ENCODE measurements at places on chromosomes 12 and 14. TPM values are rescaled to one million over a fixed set of nuclear protein-coding genes. Genes with fewer than 3 reads are reported as not detected.

GRCh38 chr14:68919129-68919927 lies 59.8 kb downstream of the ACTN1 start:
- peak overlapping the region; percentile 32 for H3K27ac ChIP-seq
- peaks cover 3% of the 10 kb centered on the region for H3K4me1 ChIP-seq
- peak; percentile 66 for DNase-seq
- H3K4me3 ChIP-seq, result no peak overlapping the region
- peaks cover 96% of the 10 kb centered on the region for H3K36me3 ChIP-seq

DNA sequence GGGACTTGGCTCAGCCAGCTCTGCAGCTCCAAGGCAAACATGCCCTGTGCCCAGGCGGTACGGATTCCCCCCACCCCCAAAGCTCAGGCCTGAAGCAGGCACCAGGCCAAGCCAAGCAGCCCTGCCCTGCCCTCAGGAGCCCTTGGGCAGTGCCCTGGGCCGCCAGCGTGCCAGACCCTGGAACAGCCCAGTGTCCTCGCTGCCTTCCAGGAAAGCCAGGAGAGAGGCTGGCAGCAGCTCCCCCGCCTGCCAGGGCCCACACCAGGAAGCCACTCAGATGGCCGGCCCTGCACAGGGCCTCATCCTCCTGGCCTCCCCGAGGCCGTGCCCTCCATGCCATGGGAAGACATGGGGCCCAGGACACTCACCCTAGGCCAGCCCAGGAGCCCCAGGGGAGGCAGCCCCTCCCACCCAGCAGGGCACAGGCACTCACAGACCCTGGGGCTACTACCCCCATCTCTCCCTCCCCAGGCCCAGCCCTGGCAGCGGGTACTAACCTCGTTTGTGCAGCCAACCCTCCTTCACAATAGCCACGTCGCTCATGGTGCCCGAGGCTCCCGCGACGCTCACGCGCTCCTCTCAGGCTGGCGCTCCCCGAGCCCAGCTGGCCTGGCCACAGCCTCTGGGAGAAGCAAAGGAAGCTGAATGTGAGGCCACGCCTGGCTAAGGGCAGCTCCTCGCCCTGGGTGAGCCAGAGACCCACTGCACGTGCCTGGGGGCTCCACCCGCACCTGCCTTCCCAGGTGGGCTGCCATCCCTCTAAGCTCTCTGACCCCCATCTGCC lies 3.3 kb downstream of the AKT1 start:
- no peak overlapping the region for H3K4me3 ChIP-seq
- H3K36me3 ChIP-seq, result peaks cover 12% of the 10 kb centered on the region
- DNase-seq, result no peak
- H3K27me3 ChIP-seq, result no peaks in the 10 kb centered on the region

DNA sequence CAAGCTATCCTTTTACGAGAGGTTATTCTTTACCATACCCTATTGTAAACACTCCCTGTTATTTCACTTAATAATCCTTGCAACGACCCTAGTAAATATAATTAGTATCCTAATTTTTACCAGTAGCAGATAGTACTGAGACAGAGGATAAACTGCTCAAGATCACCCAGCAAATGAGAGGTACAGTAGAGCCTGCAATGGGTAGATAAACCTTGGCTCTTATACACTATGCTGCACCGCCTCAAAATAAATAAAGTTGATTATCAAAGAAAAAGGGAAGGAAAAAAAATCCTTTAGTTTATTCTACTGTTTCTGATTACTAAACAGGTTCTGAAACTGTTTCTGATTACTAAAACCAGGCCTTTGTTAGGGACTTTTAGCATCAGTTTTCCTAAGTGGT lies 22.5 kb downstream of the YBX3 start:
- H3K27me3 ChIP-seq, result no peaks in the 10 kb centered on the region
- no peak for DNase-seq
- no peak overlapping the region for H3K27ac ChIP-seq
- no peaks in the 10 kb centered on the region for H3K4me1 ChIP-seq
- peaks cover 70% of the 10 kb centered on the region for H3K36me3 ChIP-seq

- H3K27me3 ChIP-seq, result no peaks in the 10 kb centered on the region
- H3K27ac ChIP-seq, result no peak overlapping the region
- peaks cover 12% of the 10 kb centered on the region for H3K4me1 ChIP-seq
Observed at GRCh38 chr12:77992760-77993159, 162.1 kb downstream of the NAV3 start.

GRCh38 chr14:104386151-104386841 lies 193.3 kb upstream of the C14orf180 start:
- no peaks in the 10 kb centered on the region for H3K27me3 ChIP-seq
- H3K4me1 ChIP-seq, result no peaks in the 10 kb centered on the region
- peak; percentile 54 for DNase-seq
- H3K4me3 ChIP-seq, result no peak overlapping the region
- no peaks in the 10 kb centered on the region for H3K36me3 ChIP-seq

DNA sequence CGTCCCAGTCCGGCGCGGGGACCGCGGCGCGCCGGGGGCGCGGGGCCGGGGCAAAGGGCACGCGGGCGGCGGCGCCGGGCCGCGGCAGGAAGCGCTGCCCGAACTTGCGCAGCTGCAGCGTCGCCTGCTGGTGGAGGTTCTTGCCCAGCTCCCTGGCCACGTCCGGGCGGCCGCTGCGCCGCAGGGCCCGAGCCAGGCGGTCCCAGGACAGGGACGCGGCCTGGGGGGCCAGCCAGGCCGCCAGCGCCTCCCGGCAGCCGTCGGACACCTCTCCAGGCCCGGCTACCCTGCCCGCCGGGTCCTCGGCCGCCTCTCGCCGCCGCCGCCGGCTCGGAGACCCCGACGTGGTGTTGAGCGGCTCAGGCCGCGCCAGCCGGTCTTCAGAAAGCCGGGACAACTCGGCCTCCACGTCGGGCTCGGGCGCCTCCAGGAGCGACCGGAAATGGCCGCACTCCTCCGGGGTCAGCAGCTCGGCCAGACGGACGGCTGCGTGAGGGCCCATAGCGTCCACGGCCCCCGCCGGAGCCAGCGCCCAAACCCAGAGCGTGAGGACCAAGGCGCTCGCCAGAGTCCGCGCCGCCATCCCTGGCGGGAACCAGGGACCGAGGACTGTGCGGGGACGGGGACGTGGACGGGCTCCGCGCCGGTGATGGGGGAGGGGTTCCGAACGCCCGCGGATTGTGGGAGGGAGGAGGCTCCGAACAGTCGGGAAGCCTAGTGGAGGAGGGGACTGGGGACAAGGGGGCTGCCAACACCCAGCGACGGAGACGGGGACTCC lies 34.0 kb downstream of the FIGNL2 start:
- no peaks in the 10 kb centered on the region for H3K36me3 ChIP-seq
- H3K4me1 ChIP-seq, result peaks cover 33% of the 10 kb centered on the region
- H3K4me3 ChIP-seq, result peak overlapping the region; percentile 74
- H3K27me3 ChIP-seq, result no peaks in the 10 kb centered on the region
- H3K27ac ChIP-seq, result peak overlapping the region; percentile 58

DNA sequence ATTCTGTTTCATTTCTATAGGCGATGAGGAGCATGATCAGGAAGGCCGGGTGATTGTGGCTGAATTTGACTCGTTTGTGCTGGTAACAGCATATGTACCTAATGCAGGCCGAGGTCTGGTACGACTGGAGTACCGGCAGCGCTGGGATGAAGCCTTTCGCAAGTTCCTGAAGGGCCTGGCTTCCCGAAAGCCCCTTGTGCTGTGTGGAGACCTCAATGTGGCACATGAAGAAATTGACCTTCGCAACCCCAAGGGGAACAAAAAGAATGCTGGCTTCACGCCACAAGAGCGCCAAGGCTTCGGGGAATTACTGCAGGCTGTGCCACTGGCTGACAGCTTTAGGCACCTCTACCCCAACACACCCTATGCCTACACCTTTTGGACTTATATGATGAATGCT lies 1.9 kb downstream of the APEX1 start:
- DNase-seq, result no peak
- peaks cover 32% of the 10 kb centered on the region for H3K4me1 ChIP-seq
- H3K36me3 ChIP-seq, result peaks cover 40% of the 10 kb centered on the region
- no peak overlapping the region for H3K4me3 ChIP-seq

GRCh38 chr14:73492043-73492552 lies 1.4 kb downstream of the RIOX1 start:
- peak; percentile 77 for DNase-seq
- peaks cover 8% of the 10 kb centered on the region for H3K36me3 ChIP-seq
- no peaks in the 10 kb centered on the region for H3K27me3 ChIP-seq
- no peak overlapping the region for H3K27ac ChIP-seq
- peak overlapping the region; percentile 87 for H3K4me3 ChIP-seq
- peaks cover 9% of the 10 kb centered on the region for H3K4me1 ChIP-seq

- no peaks in the 10 kb centered on the region for H3K36me3 ChIP-seq
- H3K27ac ChIP-seq, result no peak overlapping the region
- no peak for DNase-seq
- no peaks in the 10 kb centered on the region for H3K27me3 ChIP-seq
Observed at GRCh38 chr12:27290501-27291168, 42.0 kb upstream of the BMAL2 start.

DNA sequence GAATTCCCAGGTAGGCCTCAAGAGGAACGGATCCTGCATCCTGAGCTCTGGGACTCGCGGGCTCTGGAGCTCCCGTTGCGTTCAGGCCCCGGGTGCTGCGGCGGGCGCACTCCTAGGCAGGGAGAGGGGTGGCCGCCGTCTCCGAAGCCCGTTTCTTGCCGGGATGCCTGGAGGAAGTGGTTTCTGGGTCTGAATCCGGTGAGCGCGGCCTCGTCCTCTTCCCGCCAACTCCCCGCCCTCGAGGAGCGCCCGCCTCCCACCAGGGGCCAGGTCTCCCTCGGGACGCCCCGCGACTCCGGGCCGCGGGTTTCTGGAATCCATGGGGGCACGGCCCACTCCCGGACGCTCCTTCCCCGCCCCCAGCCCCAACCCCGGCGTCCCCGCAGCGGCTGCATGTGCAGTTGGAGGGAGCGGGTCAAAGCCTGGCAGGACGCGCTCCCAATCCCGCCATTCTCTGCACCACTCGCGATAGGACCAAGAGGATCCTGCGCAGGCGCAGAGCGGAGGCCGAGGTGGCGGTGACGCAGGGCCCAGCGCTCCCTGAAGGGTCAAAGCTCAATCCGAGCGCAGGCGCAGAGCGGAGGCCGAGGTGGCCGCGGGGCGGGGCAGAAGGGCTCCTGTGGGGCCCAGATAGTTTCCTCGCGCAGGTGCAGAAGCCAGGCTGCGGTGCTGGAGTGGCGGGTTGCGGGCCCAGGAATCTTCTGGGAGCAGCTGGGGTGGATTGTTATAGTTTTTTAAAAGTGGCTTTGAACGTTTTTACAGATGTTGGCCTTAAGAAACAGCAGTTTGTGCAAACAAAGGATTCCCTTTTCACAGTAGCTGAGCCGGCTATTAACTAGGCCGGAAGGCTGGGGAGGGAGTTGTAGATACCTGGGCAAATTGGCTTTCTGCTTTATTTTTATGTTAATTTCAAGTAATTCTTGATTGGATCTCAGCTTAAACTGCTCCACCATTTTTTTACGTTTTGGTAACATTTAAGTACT lies 796.4 kb downstream of the AACS start:
- no peak overlapping the region for H3K4me3 ChIP-seq
- no peaks in the 10 kb centered on the region for H3K4me1 ChIP-seq
- no peak overlapping the region for H3K27ac ChIP-seq
- no peaks in the 10 kb centered on the region for H3K27me3 ChIP-seq

GRCh38 chr12:48681399-48681709 lies 684 bp downstream of the KANSL2 start:
- DNase-seq, result peak; percentile 80
- peaks cover 37% of the 10 kb centered on the region for H3K4me1 ChIP-seq
- H3K27me3 ChIP-seq, result no peaks in the 10 kb centered on the region

DNA sequence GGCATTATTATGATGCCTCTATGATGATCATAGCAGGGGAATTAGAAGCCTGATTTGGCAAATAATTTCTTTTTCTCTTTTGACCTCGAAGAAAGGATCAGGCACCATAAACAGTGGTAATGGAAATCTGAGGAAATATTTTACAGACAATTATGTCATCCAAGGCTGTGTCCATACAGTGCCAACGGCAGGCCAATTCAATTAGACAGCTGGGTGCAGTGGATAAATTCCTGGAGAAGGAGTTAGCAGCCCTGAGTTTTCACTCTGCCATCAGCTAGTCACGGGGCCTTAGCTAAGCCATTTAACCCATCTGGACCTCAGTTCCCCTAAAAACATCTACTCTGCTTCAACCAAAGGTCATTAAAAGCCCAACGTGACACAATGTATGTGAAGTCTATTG lies 4.1 kb downstream of the TPH2 start:
- peaks cover 6% of the 10 kb centered on the region for H3K27me3 ChIP-seq
- peaks cover 3% of the 10 kb centered on the region for H3K4me1 ChIP-seq
- no peak for DNase-seq
- no peaks in the 10 kb centered on the region for H3K36me3 ChIP-seq

GRCh38 chr12:126830778-126831680 lies 1435.9 kb upstream of the TMEM132C start:
- no peak for DNase-seq
- no peaks in the 10 kb centered on the region for H3K36me3 ChIP-seq
- no peak overlapping the region for H3K27ac ChIP-seq
- H3K27me3 ChIP-seq, result no peaks in the 10 kb centered on the region
- H3K4me1 ChIP-seq, result no peaks in the 10 kb centered on the region
- H3K4me3 ChIP-seq, result no peak overlapping the region

- H3K36me3 ChIP-seq, result no peaks in the 10 kb centered on the region
- H3K27me3 ChIP-seq, result no peaks in the 10 kb centered on the region
- H3K4me3 ChIP-seq, result no peak overlapping the region
- H3K27ac ChIP-seq, result no peak overlapping the region
- DNase-seq, result no peak
Observed at GRCh38 chr12:70443062-70443673, 77.1 kb downstream of the KCNMB4 start.

The PZP gene
- total RNA-seq, result not detected

The TAS2R14 gene
- 7.2 TPM for total RNA-seq

The APOLD1 gene
- 3.3 TPM for total RNA-seq

The TMCC3 gene
- total RNA-seq, result 0.36 TPM

The LMNTD1 gene
- total RNA-seq, result not detected

The ERH gene
- 71.9 TPM for total RNA-seq

The SMIM10L1 gene
- 6.9 TPM for total RNA-seq

All from osteoblast (primary cell).